ENCODE measurements at places on chromosomes 4 and X. TPM values are rescaled to one million over a fixed set of nuclear protein-coding genes. Genes with fewer than 3 reads are reported as not detected.

The CT45A5 gene
- total RNA-seq, result not detected

GRCh38 chr4:83369831-83370639, 35.4 kb upstream of the HPSE start:
- DNase-seq, result no peak

GRCh38 chrX:40065296-40066046, 32.3 kb downstream of the BCOR start:
- DNase-seq, result no peak

The USP26 gene
- not detected for total RNA-seq

DNA sequence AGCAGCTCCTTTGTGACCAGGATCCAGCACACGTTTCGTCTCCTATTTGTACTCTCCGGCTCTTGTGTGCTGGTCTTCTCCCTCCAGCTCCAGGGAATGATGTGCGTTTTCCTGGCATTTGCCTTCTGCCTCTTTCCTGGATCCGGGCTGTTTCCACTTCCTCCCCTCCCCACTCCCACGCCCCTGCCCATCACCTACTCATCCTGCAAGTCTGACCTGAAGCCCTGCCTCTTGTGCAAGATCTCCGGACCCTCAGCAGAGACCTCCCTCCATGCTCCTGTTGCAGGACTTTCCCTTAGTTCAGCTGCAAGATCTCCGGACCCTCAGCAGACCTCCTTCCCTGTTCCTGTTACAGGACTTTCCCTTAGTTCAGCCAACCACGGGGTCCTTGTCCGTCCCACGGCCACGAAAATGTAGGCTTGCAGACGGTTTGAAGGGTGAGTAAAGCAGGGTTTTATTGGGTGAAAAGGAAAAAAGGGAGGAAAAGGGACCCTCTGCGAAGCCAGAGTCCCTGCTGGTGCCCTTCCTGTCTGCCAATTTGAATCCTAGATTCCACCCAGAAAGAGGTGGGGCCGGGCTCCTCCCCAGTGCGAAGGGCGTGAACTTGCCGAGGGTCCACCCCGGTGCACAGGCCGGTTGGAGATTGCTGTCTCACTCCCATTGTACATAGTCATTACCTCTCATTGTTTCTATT, 74.4 kb upstream of the IRF2 start:
- no peak for DNase-seq

DNA sequence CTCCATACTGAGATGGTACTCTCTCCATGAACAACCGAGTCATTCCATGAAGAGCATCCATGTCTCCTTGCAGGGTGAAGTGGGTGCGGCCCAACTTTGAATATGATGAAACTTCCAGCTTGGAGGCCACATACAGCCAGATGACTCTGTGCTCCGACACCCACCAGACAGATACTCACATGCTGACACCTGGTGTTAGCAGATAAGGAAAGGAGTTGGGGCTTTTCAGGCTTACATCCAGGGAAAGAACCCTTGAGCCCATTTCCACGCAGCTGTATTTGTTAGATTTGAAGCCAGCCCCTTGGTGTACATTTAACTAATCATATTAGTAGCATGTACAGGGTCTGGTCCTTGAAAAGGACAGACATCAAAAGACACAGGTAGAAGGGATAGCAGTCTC, 62.1 kb upstream of the PRRG3 start:
- no peak for DNase-seq

GRCh38 chr4:44725166-44725565, 1.2 kb downstream of the GNPDA2 start:
- no peak for DNase-seq

The DOK7 gene
- 0.50 TPM for total RNA-seq

DNA sequence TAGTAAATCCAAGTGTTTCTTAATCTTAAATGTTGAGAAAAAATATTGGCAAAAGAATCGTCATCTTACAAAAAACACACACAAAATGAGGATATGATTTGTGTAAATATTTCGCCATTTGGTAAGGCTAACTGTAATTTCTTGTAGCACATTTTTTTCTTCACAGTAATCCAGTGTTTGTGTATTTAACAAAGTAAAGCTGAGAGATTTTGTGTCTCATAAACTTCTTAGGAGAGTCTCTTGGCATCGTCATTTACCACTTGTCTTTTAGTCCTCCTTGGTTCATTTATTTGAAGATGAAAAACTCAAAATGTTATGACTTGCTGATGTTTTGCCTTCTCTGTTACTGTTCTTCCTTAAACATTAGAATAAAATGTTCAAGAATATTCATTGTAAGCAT, 326.7 kb upstream of the PITX2 start:
- no peak for DNase-seq

- no peak for DNase-seq
These were observed 3.2 kb downstream of the RPS6KA3 start for GRCh38 chrX:20263474-20263873.

- no peak for DNase-seq
These were observed 201.3 kb upstream of the CPEB2 start for GRCh38 chr4:14800977-14801376.

- DNase-seq, result no peak
These were observed 22.7 kb downstream of the F8A1 start for GRCh38 chrX:154908821-154909220.

GRCh38 chrX:16807548-16807947, 21.3 kb downstream of the TXLNG start:
- no peak for DNase-seq

DNA sequence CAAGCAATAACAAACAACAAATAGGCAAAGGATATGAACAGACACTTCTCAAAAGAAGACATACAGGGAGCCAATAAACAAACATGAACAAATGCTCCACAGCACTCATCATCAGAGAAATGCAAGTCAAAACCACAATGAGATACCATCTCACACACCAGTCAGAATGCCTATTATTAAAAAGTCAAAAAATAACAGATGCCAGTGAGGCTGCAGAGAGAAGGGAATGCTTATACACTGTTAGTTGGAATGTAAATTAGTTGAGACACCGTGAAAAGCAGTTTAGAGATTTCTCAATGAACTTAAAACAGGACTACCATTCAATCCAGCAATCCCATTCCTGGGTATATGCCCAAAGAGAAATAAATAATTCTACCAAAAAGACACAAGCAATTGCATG, 129.8 kb upstream of the MAGEB2 start:
- no peak for DNase-seq

- no peak for DNase-seq
These were observed 1724.0 kb downstream of the RPA4 start for GRCh38 chrX:98607739-98608138.

The IGSF1 gene
- total RNA-seq, result 2.5 TPM

The SSX1 gene
- not detected for total RNA-seq

The RADX gene
- total RNA-seq, result 1.7 TPM

The IL2RG gene
- 2.4 TPM for total RNA-seq

The ADGRG4 gene
- total RNA-seq, result 0.17 TPM

DNA sequence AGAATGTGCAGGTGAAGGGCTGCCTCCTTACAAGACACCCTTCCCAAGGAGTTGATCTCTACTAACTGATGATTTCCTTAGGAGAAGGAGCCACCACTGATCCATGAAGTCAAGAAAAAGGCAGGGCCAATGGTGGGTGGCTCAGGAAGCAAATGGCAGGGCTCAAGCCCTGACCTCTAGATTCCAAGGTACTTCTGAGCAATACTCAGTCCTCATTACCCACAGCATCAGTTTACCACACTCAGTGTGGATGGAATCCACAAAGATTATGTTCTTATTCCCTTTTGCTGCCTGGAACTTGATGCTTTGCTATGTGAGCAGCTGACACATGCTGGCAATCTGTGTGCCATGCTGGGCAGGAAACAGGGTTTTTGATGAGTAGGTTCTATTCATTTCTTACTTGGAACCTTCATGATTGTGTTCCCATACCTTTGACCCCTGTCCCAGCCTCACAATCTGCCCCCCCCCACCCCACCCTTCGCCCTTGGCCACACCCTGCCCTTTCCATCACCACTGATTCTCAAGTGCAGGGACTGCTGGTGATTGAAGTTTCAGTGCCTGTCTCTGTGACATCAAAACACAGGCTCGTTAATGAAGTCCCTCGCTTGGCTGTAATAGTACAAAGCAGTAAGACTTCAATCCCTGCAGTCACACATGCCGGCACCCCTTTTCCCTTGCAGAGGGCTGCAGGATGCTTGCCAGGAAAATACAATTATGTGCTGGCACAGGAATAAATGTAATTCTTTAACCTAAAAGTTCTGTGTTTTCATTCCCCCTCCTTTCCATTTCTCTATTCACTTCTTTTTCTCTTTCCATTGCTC, 135.6 kb upstream of the GPC4 start:
- DNase-seq, result no peak

- DNase-seq, result no peak
These were observed 335.0 kb upstream of the GALNTL6 start for GRCh38 chr4:171478181-171478580.

The MAGT1 gene
- total RNA-seq, result 33.0 TPM

The L1CAM gene
- 33.4 TPM for total RNA-seq

The MAPK10 gene
- 4.5 TPM for total RNA-seq

DNA sequence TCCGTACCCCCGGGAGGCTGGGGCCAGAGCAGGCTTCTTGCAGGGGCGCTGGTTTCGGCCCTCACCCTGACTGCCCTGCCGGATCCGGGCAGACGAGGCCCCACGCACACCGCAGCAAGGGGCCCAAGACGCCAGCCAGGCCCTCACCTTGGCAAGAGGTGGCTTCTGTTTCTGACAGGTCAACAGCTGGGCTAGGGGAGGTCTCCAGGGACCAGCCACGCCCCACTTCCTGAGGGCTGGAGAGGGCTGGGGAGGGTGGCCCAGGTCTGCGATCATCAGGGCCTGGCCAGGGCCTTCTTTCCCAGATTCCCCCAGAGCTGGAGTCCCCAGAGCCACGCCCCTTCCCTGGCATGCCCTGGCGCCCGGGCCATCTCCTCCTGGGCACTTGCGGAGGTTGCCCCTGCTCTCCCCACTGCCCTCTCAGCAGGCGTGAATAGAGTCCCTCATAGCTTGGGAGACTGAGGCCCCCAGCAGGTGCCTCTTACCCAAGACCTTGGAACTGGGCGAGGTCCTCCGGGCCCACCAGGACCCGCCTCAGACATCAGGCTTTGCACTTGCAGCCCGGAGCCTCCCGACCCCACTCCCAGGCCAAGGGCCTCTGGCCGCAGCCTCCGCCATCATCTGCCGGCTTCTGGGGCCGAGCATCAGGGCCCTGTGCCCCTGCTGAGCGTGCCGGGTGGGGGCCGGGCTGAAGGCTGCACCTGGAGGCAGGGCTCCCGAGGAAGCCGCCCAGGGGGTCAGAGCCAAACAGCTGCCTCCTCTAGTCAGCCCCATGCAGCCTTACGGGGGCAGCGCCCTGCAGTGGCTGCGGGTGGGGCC, 6.3 kb upstream of the FGFR3 start:
- no peak for DNase-seq

The ZNF630 gene
- 5.4 TPM for total RNA-seq

The PLS3 gene
- total RNA-seq, result 78.9 TPM

The CFAP99 gene
- total RNA-seq, result 1.5 TPM

DNA sequence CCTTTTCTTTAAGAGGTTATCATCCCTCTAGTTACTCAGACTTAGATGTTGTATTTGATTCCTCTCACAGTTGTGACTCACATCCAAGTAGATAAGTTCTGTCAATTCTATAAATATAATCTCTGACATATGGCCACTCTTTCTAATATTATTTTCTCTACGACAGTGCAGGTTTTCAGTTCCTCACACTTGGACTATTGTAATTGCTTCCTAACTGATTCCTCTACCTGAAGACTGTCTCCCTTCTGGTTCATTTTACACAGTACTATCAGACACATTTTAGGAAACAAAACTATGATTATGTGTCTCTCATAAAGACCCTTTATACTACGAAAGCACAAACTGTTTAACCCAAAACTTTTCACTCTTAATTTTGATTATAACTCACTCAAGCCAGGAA, 31.3 kb upstream of the GNRHR start:
- no peak for DNase-seq

The RXFP1 gene
- total RNA-seq, result not detected

DNA sequence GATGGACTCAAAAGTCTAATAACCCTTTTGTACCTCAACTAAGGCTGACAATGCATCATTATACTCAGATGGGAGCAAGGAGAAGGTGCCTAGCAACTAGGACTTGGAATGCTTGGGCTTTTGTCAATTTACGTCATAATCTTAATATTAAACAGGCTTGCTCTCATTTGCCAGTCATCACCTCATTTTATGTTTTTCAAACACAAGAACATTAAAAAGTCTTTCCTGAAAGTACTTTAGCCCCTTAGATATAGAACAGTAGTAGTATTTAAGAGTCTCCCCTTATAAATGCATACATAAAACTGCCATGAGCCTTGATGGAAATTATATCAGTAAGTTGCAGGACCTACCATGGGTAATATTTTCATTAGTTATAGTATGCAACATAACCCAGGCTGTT, 150.7 kb upstream of the INTU start:
- no peak for DNase-seq

DNA sequence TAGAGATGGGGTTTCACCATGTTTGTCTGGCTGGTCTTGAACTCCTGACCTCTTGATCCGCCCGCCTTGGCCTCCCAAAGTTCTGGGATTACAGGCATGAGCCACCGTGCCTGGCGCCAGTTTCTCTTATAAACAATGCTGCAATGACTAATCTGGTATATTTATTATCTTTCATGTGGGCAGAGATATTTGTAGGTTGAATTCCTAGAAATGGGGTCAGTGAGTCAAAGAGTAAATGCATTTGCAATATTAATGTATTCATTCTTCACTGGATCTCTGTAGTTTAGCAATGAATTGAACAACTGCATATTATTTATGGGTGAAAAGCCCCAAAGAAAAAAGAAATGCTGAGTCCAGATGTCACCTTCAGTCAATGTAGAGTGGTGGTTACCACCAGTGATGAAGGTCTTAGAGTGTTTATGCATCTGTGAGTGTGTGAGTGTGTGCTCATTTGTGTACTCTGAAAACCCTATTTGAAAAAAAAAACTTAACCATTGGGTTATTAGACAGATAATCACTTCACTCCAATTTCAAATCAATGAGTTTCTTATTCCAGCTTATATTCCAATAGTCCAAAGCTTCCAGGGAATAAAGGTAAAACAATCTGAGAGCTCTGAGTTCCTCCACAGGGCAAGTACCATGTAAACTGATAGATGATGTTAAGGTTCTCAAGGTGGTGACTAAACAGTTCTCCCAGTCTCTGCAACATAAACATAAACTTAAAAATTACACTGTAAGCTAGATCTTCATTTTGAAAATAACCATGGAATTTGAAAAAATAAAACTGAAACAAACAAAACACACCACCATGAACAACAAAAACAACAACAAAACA, 22.6 kb upstream of the CD38 start:
- no peak for DNase-seq

The TRAM1L1 gene
- 0.29 TPM for total RNA-seq

DNA sequence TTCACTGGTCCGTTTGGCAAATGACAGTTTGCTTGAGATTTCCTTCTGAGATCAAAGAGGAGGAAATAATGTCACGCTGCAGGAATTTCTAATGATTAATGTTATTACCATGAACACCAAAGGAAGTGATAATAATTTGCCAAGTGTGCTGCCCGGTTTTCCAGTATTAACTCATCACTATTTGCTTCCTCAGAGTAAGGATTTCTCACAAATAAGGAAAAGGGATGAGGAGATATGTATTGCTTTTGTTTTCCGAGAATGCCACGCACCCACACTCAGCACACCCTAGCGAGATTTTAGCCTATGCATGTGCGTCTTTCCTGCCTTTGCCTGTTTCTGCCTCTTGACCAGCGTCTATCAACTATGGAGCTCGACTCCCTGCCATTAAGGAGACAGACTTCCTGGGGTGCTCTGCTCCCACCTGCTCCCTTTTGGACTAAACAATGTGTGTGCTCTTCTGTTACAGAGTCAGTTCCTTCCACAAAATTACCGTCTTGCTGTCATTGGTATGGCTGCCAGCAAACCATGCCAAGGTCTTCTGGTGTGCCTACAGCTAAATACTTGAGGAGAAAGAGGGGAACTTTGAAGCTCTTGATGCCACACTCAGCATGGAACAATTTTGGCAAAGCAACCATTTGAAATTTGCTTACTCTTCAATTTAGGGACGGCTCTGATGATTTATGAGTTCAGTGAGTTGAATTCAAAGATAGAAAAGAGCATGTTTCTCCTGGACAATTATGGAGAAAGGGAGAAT, 393.1 kb upstream of the ZFP42 start:
- DNase-seq, result no peak
